ENCODE measurements at places on chromosomes 1 and 21. TPM values are rescaled to one million over a fixed set of nuclear protein-coding genes. Genes with fewer than 3 reads are reported as not detected.

GRCh38 chr1:241101622-241102021 lies 255.4 kb downstream of the RGS7 start:
- no peak for DNase-seq

DNA sequence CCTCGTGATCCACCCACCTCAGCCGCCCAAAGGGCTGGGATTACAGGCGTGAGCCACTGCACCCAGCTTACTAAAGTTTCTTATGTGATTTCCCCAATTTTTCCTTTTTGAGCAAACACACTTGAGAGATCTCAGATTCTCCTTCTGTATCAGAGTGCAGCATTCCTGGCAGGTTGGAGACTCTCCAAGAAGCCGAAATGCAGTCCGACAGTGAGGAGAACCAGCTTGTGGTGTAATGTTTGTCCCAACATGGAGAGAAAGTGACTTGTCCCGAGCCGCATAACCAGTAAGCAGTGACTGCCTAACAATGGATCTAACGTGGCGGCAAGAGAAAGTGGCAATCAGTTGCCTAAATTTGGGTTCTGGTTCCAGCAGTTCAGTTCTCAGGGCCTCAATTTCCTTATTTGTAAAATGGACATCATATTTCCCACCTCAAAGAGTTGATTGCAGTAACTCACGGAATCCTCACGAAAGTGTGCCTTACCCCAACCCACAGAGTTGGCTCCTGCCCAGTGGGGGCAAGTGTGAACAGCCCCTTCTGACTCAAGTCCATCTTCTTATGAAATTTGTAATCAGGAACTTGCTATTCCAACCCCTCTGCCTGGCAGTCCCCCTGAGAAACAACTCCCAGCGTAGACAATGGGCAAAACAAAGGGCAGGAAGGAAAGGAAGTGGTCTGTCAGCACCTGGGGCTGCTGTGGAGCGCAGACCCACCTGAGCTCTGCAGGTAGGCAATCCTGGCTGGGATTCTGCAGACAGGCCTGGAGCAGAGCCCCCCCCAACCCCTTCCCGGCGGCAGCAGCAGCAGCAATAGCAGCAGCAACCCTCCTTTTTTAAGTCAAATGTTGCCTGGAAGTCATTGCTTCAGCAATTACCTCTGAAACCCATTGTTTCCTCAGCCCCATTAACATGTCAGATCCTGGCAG lies 223.6 kb upstream of the POU3F1 start:
- no peak for DNase-seq

DNA sequence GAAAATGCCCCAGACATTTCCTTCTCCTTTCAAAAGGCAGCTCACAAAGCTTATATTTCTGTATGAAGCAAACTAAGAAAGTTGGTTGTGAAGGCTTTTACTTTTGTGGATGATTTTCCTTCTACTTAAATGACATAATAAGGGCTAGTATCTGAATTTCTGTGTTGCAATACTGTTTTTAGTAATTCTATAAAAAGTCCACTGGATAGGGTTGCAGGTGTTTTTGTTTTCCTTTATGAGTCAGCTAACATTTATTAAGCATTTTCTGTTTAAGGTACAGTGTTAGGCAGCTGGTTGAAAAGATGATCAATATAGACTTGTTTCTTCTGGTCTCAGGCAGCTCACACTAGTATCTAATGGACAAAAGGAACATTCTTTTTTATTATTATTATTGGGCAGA lies 722.2 kb downstream of the RWDD3 start:
- no peak for DNase-seq

GRCh38 chr1:25800703-25801377 lies 847 bp downstream of the SELENON start:
- DNase-seq: no peak

DNA sequence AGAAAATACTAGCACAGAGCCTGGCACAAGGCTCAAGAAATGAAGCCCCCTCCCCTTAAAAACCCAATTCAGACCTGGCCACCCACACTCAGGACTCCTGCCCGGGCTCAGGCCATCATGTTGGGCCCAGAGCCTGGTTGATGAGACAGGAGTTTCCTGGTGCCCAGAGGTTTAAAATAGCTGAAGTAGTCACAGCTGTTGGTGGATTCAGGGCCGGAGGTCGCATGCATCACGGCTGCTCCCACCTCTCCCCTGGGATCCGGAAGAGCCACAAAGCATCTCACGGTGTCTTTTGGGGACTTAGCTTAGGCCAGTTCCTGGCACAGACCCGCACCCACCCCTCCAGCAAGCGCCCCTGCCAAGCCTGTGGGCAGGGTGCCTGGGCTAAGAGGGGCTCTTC lies 2.6 kb upstream of the PADI2 start:
- no peak for DNase-seq

GRCh38 chr21:44392916-44393315 lies 39.5 kb downstream of the TRPM2 start:
- DNase-seq: no peak

GRCh38 chr1:61007534-61008364 lies 74.6 kb upstream of the NFIA start:
- no peak for DNase-seq

- no peak for DNase-seq
Measured at GRCh38 chr1:76005765-76006164, 68.8 kb upstream of the ST6GALNAC3 start.

DNA sequence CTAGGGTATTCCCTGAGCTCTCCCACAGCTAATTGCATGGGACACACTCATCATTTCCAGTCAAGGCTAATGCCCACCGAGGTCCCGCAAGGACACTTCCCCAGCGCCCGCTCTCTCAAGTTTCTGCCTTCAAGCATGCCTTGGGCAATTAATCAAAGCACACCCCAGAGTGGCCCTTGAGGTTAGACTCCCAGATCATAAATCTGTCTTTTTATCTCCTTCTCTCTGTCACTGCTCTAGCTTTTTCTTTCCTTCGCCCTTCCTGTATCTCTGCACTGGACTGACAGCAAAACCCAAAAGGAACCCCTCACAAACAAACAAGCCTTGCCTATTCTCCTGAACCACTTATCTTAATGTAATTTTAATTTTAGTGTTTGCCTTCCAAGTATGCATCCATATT lies 7.9 kb upstream of the EXOSC10 start:
- DNase-seq: no peak

DNA sequence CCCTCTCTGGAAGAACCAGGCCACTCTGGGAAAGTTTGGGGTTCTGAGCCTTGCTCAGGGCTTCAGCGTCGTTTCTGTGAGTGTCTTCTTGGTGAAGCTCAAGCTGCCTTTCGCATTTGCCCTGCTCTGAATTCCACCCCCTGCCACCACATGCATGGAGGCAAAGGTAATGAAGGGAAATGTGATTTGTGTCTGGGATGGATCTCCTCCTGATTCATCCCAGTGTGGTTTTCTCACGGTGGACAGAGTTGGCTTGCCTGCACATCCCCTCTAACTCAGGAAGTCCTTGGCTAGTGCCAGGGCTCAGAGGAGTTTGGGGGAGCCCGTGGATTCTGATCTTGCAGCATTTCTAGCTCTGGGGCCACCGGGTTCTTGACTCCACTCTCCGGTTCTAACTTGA lies 173.6 kb upstream of the RAB4A start:
- no peak for DNase-seq

DNA sequence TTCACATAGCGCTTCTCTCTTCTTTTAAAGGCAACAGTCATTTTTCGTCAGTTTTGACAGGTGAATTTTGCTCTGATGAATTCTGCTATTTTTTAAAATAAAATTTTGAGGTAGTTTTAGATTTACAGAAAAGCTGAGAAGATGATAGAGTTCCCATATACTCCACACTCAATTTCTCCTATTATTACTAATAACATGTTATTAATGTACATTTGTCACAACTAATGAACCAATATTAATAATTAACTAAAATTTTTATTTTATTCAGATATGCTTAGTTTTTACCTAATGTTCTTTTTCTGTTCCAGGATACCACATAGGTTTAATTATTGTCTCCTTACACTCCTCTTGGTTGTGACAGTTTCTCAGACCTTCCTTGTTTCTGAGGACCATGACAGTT lies 197.0 kb downstream of the ZC3H11B start:
- DNase-seq: no peak

GRCh38 chr21:46160657-46160906 lies 5.2 kb upstream of the FTCD start:
- no peak for DNase-seq

GRCh38 chr1:221099747-221100595 lies 220.7 kb downstream of the HLX start:
- no peak for DNase-seq

- DNase-seq: no peak
Measured at GRCh38 chr1:159532922-159533321, 2.9 kb downstream of the OR10J5 start.

GRCh38 chr1:107669996-107670395 lies 295.0 kb downstream of the VAV3 start:
- no peak for DNase-seq

- no peak for DNase-seq
Measured at GRCh38 chr1:31356427-31356826, 16.4 kb downstream of the FABP3 start.

DNA sequence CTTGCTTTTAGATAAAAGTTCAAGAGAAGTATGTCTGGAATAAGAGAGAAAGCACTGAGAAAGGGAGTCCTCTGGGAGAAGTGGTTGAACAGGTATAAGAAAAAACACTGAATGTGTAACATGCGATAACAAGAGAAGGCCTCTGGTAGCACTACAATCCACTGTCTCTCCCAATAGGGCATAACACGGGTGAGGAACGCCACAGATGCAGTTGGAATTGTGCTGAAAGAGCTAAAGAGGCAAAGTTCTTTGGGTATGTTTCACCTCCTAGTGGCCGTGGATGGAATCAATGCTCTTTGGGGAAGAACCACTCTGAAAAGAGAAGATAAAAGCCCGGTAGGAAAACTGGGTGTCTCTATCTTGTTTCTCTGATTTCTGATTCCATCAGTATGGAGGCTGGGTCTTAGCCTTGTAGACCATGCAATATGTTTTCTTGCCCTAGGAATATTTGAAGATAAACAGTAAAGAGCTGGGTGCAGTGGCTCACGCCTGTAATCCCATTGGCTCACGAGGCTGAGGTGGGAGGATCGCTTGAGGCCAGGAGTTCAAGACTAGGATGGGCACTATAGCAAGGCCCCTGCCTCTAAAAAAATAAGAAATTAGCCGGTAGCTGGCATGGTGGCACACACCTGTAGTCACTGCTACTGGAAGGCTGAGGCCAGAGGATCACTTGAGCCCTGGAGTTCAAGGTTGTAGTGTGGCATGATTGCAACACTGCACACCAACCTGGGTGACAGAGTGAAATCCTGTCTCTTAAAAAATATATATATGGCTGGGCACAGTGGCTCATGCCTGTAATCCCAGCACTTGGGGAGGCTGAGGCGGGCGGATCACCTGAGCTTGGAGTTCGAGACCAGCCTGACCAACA lies 40.4 kb downstream of the DAP3 start:
- no peak for DNase-seq

The CHRNB2 gene
- 0.23 TPM for polyA plus RNA-seq

The ZNF684 gene
- polyA plus RNA-seq: 3.1 TPM

The NR1I3 gene
- 0.83 TPM for polyA plus RNA-seq

The PDC gene
- 0.54 TPM for polyA plus RNA-seq

The NCMAP gene
- 0.04 TPM for polyA plus RNA-seq

The FCGR3A gene
- 0.81 TPM for polyA plus RNA-seq

The TCEANC2 gene
- polyA plus RNA-seq: 5.4 TPM

All from forelimb muscle (tissue), 1 donor.